ENCODE measurements at places on chromosomes 1 and 21. TPM values are rescaled to one million over a fixed set of nuclear protein-coding genes. Genes with fewer than 3 reads are reported as not detected.

GRCh38 chr1:17119773-17120480 is 676 bp upstream of the PADI2 start:
- DNase-seq, result no peak

DNA sequence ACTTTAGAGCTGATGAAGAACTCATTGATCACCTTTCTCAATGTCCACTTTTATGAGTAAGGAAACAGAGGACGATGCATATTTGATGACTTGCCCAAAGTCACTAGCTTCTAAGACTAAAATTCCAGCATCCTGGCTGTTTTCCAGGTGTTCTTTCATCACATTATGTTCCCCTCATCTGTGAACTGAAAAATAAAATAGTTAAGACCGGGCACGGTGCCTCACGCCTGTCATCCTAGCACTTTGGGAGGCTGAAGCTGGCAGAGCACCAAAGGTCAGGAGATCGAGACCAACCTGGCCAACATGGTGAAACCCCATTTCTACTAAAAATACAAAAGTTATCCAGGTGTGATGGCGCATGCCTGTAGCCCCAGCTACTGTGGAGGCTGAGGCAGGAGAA is 297.5 kb downstream of the DUSP10 start:
- DNase-seq, result no peak

DNA sequence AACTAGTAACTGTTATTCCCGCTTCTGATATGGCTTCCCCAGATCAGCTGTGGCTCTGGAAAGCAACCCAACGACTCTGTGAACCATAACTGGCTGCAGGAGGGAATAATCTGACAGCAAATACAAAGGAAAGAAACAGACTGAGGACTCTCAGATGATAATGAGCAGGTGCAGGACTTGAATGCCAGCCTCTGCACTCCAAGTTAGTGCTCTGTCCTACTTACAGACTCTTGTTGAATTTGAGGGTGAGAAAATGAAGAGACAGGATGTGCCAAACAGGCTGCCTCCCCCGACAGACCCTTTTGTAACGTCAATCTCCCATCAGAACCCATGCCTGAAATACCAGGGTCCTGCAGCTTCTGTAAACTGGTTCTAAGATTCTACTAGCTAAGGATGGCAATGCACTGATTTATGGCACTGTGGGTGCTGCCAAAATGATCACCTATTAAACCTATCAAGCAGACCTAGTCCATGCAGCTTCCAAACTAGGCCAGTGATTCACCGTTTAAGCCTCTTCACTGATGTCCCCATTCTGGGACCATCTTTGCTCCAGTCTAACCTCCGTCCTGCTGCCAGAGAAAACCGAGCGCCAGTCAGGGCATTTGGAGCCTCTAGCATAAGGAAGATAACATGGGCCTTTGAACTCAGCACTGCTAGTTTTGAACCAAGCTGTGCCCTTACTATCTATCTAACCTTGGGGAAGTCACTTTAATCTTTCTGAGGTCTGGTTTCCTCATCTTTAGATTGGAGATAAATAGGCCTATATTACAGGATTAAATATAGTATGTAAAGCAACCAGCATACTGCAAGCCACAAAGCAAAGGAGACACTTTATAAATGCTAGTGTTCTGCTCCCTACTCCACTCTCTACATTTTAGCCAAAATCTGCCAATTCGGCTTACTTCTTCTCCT is 4.8 kb downstream of the MKNK1 start:
- DNase-seq, result no peak

Gene SDF4
- total RNA-seq, result 196 TPM

Gene PLCH2
- 11.7 TPM for total RNA-seq

GRCh38 chr1:196399713-196400112 is 208.5 kb downstream of the KCNT2 start:
- DNase-seq, result no peak

- DNase-seq, result no peak
These were observed 47.3 kb upstream of the CCDC190 start for GRCh38 chr1:162908236-162908635.
